ENCODE measurements at places on chromosomes 4 and X. TPM values are rescaled to one million over a fixed set of nuclear protein-coding genes. Genes with fewer than 3 reads are reported as not detected.

The CFP gene
- total RNA-seq = 0.09 TPM

The PCSK1N gene
- 8.5 TPM for total RNA-seq

The TCEAL6 gene
- not detected for total RNA-seq

The MAGEA1 gene
- total RNA-seq = not detected

The FGG gene
- total RNA-seq = not detected

The DRD5 gene
- not detected for total RNA-seq

The PDZD4 gene
- total RNA-seq = 5.8 TPM

The PLS3 gene
- 114 TPM for total RNA-seq

The MMRN1 gene
- total RNA-seq = 0.27 TPM

The NDNF gene
- total RNA-seq = 4.8 TPM

The RAB40A gene
- 0.42 TPM for total RNA-seq

The CT45A1 gene
- total RNA-seq = not detected

The SSX5 gene
- total RNA-seq = not detected

The GYPE gene
- total RNA-seq = not detected

The RNF175 gene
- 1.3 TPM for total RNA-seq

The GDPD2 gene
- not detected for total RNA-seq

The SERTM2 gene
- 9.3 TPM for total RNA-seq

The GNRHR gene
- not detected for total RNA-seq

The POU4F2 gene
- total RNA-seq = not detected

The FAM47C gene
- not detected for total RNA-seq

The ADGRG4 gene
- not detected for total RNA-seq

The TMEM33 gene
- total RNA-seq = 25.2 TPM

The RNF212 gene
- total RNA-seq = 0.11 TPM

The ESX1 gene
- total RNA-seq = not detected

The TMPRSS11F gene
- not detected for total RNA-seq

The ZFX gene
- total RNA-seq = 43.6 TPM
